Activated naive CD8-positive, alpha-beta T cell treated with anti-CD3 and anti-CD28 coated beads for 36 hours (primary cell): ENCODE measurements at places on chromosomes 5 and 9. TPM values are rescaled to one million over a fixed set of nuclear protein-coding genes. Genes with fewer than 3 reads are reported as not detected.
A peak's percentile ranks its signal among the peaks of the same experiment; 100 is the strongest.

The EGFLAM gene
- not detected for total RNA-seq

The C9orf153 gene
- 0.38 TPM for total RNA-seq

The ANKRD18A gene
- 3.9 TPM for total RNA-seq

The C9orf152 gene
- not detected for total RNA-seq

The GLRA1 gene
- not detected for total RNA-seq

The KIF12 gene
- not detected for total RNA-seq

The GPX3 gene
- not detected for total RNA-seq

The GAPT gene
- 0.23 TPM for total RNA-seq

DNA sequence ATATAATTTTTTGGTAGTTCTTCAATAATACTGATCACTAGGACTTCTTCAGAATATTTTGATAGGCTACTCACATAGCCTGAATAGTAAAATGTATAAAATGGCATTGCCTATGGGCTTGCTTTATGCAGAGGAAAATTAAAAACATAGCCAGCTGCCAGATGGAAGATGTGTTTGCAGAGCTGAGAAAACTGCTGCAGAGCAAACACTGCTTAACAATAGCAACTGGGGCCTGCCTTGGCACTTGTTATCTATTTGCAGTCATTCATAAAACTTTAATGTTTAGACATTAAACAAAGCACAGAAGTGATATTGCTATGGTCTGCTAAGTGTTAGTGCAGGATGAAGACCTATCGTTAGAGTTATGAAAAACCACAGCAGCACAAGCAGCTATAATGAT, 151.5 kb upstream of the SMC2 start:
- H3K4me1 ChIP-seq = no peaks in the 10 kb centered on the region
- H3K27me3 ChIP-seq = no peaks in the 10 kb centered on the region
- H3K4me3 ChIP-seq = no peak overlapping the region
- no peak for DNase-seq

DNA sequence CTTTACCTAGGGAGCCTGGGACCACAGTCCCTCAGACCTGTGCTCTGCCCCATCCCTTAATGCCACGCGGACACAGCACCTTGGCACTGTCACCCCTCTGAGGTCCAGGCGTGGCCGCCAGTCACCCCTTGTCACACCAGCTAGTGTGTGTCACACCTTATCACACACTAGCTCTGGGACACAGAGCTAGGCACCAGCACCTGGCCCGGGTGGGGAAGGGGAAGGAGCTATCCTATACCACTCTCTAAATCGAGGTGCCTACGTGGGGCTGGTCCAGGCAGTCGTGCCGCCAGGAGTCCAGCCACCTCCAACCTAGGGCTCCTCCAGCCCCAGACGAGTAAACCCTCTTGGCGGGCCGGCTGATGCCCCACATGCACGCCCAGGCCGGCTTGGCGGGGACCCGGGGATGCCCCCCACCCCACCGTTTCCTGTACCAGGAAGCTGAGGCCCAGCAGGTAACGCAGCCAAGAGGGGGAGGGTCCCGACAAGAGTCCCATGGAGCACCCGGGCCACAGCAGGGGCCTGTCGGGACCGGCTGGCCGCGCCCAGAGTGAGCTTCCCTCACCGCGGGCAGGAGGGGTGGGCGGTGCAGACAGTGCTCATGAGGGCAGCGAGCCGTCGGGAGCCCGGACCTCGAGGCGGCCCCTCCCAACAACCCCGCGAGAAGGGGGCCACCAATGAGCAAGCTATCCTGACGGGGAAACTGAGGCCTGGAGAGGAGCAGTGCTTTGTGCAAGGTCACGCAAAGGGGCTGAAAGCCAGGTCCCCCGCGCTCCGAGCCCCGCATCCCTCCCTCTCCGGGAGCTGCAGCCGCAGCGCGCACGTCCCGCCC, 550 bp downstream of the CORO2A start:
- H3K4me1 ChIP-seq = peaks cover 30% of the 10 kb centered on the region
- no peak overlapping the region for H3K27ac ChIP-seq
- H3K4me3 ChIP-seq = peak overlapping the region; percentile 75

- H3K27ac ChIP-seq = no peak overlapping the region
- no peaks in the 10 kb centered on the region for H3K36me3 ChIP-seq
- no peaks in the 10 kb centered on the region for H3K4me1 ChIP-seq
- no peaks in the 10 kb centered on the region for H3K27me3 ChIP-seq
- H3K4me3 ChIP-seq = no peak overlapping the region
Measured at GRCh38 chr9:131856105-131856504, 116.2 kb upstream of the RAPGEF1 start.

GRCh38 chr5:77952636-77953212, 176.6 kb upstream of the TBCA start:
- no peaks in the 10 kb centered on the region for H3K36me3 ChIP-seq
- peaks cover 2% of the 10 kb centered on the region for H3K4me1 ChIP-seq
- peaks cover 35% of the 10 kb centered on the region for H3K27me3 ChIP-seq
- no peak for DNase-seq
- H3K27ac ChIP-seq = no peak overlapping the region

DNA sequence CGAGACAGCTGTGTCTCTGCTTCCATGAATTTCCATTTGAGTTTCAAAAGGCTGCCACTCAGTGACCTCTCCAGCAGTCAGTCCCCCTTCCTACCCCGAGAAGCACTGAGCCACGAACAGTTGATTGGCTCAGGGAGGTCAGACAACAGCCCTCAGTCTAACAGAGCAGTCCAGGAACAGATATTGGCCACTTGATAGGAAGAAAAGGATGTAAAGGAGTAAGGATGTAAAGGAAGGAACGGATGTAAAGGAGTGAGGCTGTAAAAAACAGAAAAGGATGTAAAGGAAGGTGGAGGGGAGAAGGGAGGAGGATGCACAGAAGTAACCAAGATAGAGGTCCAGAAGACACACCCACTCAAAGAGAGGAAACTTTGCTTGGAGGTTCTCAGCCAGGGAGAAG, 3.2 kb upstream of the NR4A3 start:
- H3K27me3 ChIP-seq = no peaks in the 10 kb centered on the region
- peaks cover 51% of the 10 kb centered on the region for H3K4me1 ChIP-seq

GRCh38 chr5:32251871-32252458, 60.8 kb downstream of the MTMR12 start:
- no peak for DNase-seq
- H3K27ac ChIP-seq = no peak overlapping the region

GRCh38 chr5:131649161-131649560, 14.1 kb upstream of the RAPGEF6 start:
- no peak overlapping the region for H3K4me3 ChIP-seq
- no peak for DNase-seq
- peaks cover 1% of the 10 kb centered on the region for H3K4me1 ChIP-seq
- peaks cover 31% of the 10 kb centered on the region for H3K36me3 ChIP-seq

DNA sequence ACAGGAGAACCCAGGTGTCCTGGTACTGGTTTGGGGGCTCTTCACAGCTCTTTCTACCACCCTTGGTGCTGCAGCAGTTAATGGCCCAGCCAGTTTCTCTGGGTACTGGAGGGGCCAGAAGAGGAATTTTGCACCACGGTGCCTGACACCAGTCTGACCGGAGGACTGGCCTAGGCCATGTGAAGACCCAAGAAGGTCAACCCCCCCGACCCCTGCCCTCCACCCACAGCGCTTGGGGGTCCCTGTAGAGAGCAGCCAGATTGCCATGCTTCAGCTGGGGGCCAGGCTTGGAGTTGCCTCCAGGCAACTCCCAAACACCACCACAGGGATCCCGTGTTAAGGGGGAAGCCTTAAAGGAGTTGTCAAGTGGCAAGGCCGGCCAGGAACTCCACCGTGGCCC, 6.2 kb downstream of the ARSI start:
- no peak overlapping the region for H3K4me3 ChIP-seq
- peaks cover 15% of the 10 kb centered on the region for H3K27me3 ChIP-seq
- H3K36me3 ChIP-seq = no peaks in the 10 kb centered on the region
- DNase-seq = no peak
- H3K27ac ChIP-seq = no peak overlapping the region

- no peaks in the 10 kb centered on the region for H3K27me3 ChIP-seq
- no peak overlapping the region for H3K27ac ChIP-seq
- no peak for DNase-seq
- peaks cover 4% of the 10 kb centered on the region for H3K4me1 ChIP-seq
- H3K36me3 ChIP-seq = no peaks in the 10 kb centered on the region
Measured at GRCh38 chr5:153559926-153560325, 69.5 kb downstream of the GRIA1 start.

DNA sequence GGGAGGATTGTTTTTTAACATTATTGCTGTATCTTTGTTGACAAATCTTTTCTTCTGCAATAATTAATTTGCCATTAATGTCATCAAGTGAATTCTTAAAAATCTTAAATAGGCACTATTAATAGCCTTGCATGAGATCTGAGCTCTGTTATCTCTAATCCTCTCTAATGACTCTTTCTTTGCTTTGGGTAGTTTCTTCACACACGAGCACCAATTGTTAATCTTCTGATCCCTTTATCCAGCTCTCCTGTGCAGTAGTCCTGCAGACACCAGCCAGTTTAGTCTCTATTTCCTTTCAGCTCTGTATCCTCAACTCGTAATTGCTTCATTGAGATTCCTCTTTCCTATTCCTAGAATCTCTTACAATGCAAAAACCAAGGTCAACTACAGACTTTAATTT, 8.1 kb downstream of the SPINK14 start:
- H3K27ac ChIP-seq = no peak overlapping the region
- H3K4me3 ChIP-seq = no peak overlapping the region
- no peaks in the 10 kb centered on the region for H3K36me3 ChIP-seq
- H3K27me3 ChIP-seq = peaks cover 14% of the 10 kb centered on the region
- no peaks in the 10 kb centered on the region for H3K4me1 ChIP-seq

DNA sequence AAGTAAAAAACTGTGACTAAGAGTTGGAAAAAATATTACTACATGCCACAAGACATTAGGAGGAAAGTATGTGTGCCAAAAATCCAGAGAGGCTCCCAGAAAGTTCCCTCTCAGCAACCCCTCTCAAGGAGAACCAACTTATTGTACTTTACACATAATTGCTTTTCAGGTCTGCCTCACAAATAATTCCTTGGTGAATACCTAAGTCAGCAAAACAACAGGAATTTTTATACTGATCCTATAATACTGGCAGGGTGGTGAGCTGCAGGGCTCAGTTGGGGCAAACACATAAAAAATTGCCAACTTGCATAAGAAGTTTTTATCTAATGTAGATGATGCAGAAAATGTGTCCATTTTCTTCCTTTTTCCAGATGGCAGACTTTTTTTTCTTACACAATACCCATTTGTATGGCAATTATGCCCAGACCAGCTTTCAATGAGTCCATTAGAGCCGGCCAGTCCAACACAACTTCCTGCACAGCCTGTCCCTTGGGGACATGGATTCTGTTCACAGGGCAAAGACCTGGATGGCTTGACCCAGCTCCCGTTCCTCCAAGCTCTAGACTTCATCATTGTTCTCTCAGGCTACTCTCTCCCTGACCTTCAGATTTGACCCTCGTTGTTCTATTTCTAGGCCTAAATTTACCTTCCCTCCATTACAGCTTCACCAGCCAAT, 31.3 kb downstream of the MARCHF3 start:
- no peak overlapping the region for H3K27ac ChIP-seq
- H3K4me1 ChIP-seq = peaks cover 17% of the 10 kb centered on the region
- no peak for DNase-seq
- no peaks in the 10 kb centered on the region for H3K27me3 ChIP-seq
- no peaks in the 10 kb centered on the region for H3K36me3 ChIP-seq
- H3K4me3 ChIP-seq = no peak overlapping the region

DNA sequence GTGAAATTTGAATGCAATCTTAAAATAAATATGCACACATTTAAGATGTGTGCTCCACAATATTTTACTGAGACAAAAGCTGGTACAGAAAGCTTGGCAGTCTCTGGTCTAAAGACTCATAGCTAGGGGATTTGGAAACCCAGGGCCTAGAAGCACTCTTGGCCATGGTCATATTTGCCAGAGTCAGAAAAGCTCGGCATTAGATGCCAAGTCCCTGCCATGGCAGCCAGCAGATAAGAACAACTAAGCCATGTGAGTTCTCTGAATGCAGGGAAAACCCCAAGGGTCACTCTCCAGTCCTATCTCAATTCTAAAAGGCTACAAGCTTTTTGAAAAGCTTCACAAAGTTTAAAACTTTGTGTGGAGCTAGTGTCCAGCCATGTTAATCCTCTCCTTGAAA, 119.5 kb downstream of the FAM114A2 start:
- no peaks in the 10 kb centered on the region for H3K4me1 ChIP-seq
- DNase-seq = no peak
- no peak overlapping the region for H3K4me3 ChIP-seq
- peaks cover 13% of the 10 kb centered on the region for H3K27me3 ChIP-seq

DNA sequence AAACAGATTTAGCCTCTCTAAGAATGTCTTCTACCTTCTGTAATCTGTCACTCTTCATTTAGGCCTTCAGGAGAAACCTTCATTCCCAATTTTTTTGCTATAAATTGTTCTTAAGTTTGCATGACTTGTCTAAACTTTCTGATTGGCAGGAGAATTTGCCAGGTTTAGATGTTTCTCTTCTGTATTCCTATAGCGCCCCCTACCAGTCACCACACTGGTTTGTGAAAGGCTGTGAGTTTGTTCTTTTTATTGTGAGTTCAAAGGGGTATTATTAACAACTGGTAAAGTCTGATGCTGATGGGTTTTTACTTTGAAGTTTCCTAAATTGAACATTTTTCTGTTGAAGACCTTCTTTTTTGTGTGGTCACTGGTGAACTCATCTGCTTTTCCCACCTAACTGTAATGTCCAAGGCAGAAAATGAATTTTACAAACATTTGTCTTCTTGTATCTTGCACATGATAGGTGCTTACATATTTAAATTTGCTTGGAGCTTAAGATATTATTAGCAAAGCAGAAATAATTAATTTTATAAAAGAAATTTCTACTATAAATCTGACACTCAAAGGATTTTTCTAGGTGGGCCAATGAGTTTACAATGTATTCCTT, 18.4 kb upstream of the F2RL2 start:
- peaks cover 21% of the 10 kb centered on the region for H3K36me3 ChIP-seq
- no peaks in the 10 kb centered on the region for H3K27me3 ChIP-seq
- H3K4me1 ChIP-seq = peaks cover 8% of the 10 kb centered on the region
- H3K27ac ChIP-seq = no peak overlapping the region
- peak; percentile 45 for DNase-seq

DNA sequence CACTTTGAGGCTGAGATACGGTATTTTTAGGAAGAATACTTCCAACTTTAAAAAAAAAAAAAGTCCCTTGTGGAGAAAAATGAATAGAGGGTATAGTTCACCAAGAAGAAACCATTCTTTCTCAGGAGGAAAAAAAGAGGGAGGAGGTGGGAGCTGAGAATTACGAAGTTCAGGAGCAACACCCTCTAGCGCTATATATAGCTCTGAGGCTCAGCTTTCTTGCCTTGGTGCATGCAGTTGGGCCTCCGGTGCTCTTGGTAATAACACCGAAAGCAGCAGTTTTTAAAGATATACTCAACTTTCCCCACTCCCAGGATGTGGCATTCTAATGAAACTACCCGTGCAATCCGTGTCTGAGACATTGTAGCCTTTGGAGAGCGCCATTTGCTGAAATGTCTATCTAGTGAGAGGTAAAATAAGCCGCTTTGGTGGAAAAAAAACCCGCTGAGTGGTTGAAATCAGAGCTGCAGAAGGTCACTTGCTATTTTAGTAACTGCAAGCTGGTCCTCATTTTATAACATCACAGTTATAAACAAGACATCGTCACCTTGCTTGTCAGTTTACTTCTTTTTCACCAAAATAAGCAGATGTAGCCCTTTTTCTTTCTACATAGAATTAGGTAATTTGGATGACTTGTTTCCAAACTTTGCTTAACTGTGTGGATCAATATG, 156.4 kb downstream of the RORB start:
- no peak for DNase-seq
- H3K4me3 ChIP-seq = no peak overlapping the region
- H3K36me3 ChIP-seq = no peaks in the 10 kb centered on the region
- H3K4me1 ChIP-seq = no peaks in the 10 kb centered on the region
- H3K27ac ChIP-seq = no peak overlapping the region
- H3K27me3 ChIP-seq = peaks cover 4% of the 10 kb centered on the region
